ENCODE measurements at places on chromosomes 2 and 18.

DNA sequence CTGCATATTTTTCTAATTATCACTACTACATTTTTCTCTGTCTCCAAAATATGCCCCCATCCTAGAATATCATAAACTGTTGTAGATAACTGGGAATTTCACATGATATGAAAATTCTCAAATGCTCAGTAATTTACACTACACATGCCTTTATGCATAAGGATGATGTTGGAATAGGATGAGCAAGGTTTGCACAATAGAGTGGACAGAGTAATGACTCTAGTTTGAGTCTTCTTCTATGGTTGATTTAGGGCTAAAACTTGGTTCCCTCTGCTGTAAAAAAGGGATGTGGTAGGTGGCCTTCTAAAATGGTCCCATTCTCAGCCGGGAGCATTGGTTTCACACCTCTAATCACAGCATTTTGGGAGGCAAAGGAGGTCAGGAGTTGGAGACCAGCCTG lies 129.9 kb downstream of the BCL11A start:
- no peak for DNase-seq

DNA sequence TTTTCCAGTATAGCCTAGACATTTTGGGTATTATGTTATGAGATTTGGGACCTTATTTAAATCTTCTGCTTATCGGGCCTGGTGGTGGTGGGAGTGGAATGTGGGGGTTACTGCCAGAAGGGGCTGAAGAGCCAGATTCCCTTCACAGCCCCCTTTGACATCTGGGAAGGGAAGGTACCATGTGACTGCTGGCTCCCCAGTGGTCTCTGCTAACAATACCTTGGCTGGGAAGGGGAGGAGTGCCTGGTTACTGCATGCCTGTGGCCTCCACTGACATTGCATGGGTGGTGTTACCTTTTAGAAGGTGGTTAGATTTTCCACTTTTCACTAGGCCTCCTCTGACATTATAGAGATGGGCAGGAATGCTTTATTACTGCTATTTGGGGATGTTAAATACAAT lies 8.0 kb downstream of the ATP9B start:
- DNase-seq, result no peak

DNA sequence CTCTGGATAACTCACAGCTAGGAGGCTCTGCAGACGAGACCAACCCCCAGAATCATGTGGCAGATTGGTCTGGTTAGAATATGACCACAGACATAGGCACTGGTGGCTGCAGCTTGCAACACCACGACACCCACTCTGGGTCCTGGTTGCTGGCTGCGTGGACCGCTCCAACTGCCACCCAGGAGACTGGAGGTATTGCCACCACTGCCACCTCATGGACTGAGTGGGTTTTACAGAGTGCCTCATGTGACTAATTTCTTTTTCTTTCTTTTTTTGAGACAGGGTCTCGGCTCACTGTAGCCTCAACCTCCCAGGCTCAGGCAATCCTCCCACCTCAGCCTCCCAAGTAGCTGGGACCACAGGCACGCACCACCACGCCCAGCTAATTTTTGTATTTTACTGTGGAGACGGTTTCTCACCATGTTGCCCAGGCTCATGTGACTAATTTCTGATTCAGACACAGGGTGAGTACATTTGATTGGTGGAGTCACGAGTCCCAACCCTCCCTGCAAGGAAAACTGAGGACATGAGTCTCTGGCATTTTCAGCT lies 29.9 kb upstream of the NT5DC4 start:
- DNase-seq, result peak; percentile 88

DNA sequence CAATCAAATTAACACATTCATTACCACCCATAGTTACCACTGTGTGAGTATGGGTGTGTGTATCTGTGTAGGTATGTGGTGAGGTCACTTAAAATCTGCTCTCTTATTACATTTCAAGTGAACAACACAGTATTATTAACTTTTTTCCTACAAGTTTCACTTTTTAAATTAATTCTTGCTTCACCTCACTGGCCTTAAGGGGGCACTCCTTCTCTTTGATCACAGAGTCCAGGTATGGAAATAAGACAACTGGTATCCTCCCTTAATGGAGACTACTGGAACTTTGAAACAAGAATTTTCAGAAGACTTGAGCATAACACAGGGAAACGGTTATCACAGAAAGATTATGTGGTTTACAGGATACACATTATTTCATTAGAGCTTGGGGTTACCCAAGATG lies 255.8 kb downstream of the ASXL3 start:
- no peak for DNase-seq

DNA sequence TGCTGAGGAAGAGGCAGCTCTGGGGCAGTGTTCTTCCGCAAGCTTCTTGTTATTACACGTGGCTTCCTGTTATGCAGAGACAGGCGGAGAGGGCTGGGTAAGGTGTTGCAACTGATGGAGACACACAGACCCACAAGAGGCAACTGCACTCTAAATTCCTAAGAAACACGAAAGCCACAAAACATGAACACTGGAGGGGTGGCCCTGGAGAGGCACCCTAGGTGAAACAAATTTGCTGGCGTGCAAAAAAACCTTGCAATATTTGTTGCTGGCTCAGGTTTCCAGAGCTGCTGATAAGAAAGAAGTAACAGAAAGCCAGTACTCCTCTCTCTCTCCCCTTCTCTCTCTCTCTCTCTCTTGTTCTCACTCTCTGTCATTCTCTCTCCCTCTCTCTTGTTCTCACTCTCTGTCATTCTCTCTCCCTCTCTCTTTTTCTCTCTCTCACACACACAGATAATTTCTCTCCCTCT lies 31.8 kb downstream of the ARHGAP25 start:
- DNase-seq, result peak; percentile 80

GRCh38 chr2:200786423-200786822 lies 25.3 kb upstream of the BZW1 start:
- no peak for DNase-seq

- no peak for DNase-seq
These were observed 184.6 kb upstream of the HDAC4 start for GRCh38 chr2:239585422-239585821.

DNA sequence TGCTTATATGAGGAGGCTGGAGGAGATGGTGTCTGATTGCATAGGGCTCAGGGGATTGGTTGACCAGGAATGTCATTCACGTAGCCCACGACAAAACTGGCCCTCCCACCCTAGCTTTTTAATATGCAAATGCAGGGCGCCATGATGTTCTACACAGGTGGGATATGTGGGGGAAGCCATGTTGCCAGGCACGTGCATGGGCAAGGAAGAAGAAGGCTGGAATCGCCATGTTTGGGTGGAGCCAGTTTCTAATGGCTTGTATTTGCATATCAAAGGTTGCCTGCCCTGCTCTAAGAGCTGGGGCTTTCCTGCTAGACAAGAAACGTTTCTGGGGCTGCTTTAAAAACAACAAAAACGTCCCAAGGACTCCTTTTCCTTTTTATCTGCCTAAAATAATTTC lies 26.5 kb upstream of the LINC00305 start:
- no peak for DNase-seq

DNA sequence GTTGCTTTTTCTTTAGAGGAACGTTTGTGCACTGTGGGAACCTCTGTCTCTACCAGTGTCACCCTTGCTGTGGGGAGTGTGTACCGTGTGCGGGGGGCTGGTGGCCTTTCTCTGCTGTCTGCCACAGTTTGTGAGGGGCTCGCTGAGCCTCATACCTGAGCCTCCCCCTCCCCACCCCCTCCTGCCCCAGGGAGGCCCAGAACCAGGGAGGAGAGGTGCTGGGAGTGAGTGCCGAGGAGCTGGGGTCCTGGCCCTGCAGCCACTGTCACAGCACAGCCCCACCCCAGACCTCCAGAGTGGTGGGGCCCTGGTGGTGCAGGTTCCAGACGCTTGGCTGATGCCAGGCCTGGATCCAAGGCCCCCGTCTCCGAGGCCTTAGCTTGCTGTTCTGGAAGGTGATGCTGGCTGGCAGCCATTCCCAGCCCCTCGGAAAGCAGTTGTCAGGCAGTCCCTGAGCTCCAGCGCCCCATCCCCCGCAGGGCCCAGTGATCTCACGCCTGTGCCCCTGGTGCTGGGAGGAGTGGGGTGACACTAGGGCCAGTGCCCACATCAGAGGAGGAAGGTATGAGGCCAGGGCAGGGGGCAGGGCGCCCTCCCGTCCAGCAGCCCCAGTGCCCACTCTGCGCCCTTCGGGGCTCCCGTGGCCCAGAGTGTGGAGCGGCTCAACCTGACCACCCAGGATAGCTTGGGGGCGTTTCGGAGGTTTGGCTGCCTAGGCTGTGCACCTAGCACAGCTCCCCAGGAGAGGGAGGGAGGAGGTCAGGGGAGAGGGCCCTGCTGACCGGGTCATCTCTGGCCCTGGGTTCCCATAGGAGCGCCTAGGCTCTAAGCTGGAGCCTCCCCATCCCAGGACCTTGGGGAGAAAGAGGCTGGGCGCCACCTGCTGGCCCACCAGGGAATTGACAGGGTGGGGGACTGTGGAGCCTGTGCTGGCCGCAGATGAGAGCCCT lies 53.0 kb upstream of the ALPP start:
- peak; percentile 59 for DNase-seq

- peak; percentile 63 for DNase-seq
These were observed 132.2 kb downstream of the FMNL2 start for GRCh38 chr2:152466980-152467676.

GRCh38 chr2:172089005-172089504 lies 3.7 kb downstream of the DLX1 start:
- no peak for DNase-seq

GRCh38 chr2:112242384-112242783 lies 12.5 kb downstream of the ZC3H8 start:
- no peak for DNase-seq

DNA sequence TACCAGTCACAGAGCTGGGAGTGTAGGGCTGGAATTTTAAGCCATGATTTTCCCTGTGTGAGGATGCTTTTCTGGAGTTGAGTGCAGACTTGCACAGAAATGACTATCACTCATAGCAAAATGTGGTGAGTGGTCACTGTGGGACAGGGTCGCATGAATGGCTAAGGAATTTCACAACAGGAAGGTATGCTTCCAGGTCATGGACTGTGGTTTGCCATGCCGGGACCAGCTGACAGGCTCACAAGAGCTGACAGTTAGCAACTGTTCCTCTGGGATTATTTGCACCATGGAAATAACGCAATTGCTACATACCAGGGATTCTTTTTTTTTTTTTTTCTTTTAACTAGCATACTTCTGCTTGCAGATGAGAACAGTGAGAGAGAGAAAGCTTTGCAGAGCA lies 3.8 kb upstream of the UXS1 start:
- DNase-seq, result peak; percentile 68

GRCh38 chr2:26683583-26683982 lies 8.9 kb upstream of the KCNK3 start:
- no peak for DNase-seq

DNA sequence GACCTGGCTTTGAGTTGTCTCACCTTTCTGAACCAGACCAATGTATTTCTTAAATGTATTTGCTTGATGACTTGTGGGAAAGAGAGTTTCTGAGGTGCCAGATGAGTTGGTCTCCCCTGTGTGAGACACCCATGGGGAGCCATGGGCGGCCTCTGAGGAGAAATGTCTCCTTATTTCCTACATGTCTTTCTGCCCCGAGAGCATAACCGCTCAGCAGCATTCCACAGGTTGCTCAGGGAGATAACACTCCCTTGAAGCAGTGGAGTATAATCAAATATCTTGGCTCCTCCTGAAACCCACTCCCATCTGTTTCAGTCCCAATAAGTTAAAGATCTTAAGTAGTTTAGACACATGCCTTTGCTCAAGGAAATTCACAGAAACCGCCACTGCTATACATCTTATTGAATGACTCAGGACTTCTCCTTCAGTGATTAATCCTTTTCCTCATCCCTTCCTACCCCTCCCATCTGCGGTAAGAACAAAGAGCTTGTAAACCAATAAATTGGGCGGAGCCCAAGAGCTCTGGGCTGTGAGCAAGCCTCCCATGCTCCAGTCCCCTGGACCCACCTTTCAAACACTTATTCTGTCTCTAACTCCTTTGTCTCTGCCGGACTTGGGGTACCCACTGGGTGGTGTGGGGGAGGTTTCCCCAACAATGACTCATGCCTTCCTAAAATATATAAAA lies 285.5 kb upstream of the LRRTM4 start:
- no peak for DNase-seq

GRCh38 chr2:71550801-71551630 lies 97.7 kb downstream of the DYSF start:
- DNase-seq, result no peak

GRCh38 chr2:219448099-219448775 lies 13.6 kb downstream of the SPEG start:
- DNase-seq, result no peak

GRCh38 chr18:9530226-9531009 lies 55.1 kb downstream of the RALBP1 start:
- no peak for DNase-seq

DNA sequence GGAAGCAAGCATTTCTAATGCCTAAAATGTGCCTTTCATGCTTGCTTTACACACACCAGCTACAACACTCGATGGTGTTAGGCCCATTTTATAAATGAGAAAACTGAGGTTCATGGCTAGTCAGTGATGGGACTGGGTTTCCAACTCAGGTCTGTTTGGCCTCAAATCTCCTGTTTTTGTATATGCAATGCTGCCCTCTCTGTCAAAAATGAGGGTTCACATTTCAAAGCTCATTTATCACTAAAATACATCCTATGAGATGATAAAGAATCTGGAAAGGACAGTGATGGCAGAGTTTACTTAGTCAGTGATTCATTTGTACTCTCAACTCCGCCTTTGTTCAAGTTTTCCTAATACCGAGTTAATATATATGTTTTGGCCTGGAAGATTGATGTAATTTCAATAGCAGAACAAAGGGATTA lies 92.3 kb downstream of the KCTD1 start:
- DNase-seq, result no peak

DNA sequence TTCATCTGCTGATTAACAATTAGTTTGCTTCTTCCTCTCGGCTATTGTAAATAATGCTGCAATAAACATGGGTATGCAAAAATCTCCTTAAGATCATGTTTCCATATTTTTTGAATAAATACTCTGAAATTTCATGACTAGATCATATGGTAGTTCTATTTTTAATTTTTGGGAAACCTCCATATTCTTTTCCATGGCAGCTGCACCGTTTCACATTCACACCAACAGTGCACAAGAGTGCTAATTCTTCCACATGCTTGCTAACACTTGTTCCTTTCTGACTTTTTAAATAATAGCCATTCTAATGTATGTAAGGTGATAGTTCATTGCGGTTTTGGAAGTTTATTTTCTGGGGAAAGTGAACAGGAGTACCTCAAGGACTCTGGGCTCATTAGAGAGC lies 52.6 kb upstream of the TACR1 start:
- DNase-seq, result no peak
